Stimulated activated naive CD4-positive, alpha-beta T cell treated with Interleukin-2 at 50 U/mL for 16 hours (primary cell): ENCODE measurements at places on chromosomes 1 and 21.

GRCh38 chr1:80540596-80540995, 1260.1 kb upstream of the ADGRL2 start:
- DNase-seq = no peak

- no peak for DNase-seq
Observed at GRCh38 chr1:198809247-198809646, 170.4 kb downstream of the PTPRC start.

DNA sequence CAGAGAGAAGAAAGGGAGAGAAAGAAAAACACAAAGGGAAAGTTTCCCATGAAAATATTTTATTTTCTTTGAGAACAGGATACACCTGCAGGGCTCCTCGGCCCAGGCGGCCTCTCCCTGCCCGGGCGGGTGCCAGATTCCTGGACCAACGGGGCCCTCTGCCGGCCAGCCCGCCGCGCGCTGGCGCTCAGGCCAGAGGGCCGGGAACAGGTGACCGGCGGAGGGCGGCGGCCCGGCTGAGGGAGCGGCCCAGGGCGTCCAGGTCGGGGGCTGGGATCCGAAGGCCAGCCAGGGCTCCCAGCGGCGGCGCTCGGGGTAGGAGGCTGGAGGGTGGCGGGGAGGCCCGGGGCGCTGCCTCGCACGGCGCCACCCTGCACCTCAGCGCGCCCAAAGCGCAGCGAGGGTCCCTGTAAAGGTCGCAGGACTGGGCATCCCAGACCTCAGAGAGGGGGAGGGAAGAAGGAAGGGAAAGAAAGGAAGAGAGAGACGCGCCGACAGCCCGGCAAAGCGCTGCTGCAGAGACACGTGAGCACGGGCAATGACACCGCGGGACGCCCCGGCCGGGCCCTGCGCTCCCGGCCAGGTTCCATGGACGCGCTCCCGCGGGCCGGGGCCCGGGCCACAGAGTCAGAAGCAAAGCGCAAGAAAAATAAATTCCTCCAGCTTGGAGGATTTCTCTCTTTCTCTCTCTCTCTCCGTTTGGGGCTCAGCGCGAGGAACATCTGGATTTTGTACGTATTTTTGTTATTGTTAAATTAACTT, 927 bp downstream of the WNT9A start:
- peak; percentile 13 for DNase-seq

DNA sequence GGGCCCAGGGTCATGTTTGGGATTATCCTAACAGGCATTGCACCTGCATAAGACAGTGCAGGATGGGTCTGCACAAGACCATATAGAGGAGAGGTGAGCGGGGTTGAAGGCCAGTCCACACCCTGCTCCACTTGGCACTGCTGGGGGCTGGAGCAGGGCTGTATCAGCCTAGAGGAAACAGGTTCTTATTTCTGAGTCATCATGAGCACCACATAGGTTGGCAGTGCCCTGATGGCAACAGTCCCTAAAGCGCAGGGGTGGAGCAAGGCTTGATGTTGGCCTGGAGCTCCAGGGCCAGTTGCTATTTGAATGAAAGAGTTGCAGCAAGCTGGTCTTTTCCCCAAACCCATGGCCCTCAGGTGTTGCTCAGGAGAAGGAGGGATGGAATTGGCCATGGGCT, 29.8 kb upstream of the BMP8B start:
- no peak for DNase-seq

DNA sequence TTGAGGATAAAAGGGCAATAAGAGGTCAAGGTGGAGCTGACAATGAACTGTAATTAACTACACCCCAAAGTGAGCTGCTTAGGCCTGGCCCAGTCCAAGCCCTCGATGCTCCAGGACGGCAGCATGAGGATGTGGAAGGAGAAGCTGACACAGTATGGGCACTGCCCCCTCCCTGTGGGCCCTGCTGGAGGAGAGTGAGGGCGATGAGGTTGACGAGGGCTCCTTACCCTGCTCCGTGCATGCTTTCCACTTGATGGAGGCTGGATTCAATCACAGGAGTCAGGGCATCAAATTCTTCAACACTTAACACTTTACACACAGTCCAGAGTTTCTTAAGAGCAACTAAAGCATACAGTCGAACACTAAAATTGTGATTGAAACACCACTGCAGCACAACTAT, 32.4 kb downstream of the COA6 start:
- DNase-seq = no peak

DNA sequence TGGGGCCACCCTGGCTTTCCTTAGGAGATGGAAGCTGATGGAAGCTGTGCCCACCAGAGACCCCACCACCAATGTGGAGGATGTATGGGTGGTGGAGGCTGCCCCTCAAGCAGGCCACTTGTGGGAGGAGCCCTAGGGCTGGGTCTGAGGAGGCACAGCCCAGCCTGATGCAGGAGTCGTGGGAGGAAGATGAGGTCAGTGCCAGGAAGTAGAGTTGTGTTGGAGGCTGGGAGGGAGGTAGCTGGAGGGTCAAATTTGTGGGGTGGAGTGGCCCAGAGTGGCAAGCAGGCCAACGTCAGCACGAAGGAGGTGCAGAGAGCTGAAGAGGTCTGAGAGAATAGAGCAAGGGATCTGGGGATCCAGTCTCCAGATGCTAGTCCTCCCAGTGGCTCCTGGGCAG, 119.0 kb upstream of the USP24 start:
- DNase-seq = no peak

GRCh38 chr21:25328736-25329135, 278.5 kb downstream of the MRPL39 start:
- no peak for DNase-seq

- no peak for DNase-seq
Observed at GRCh38 chr1:197462539-197462938, 194.5 kb downstream of the CRB1 start.

GRCh38 chr1:46246548-46247435, 771 bp upstream of the RAD54L start:
- DNase-seq = peak; percentile 35

GRCh38 chr1:107529511-107530149, 388.8 kb downstream of the NTNG1 start:
- no peak for DNase-seq

DNA sequence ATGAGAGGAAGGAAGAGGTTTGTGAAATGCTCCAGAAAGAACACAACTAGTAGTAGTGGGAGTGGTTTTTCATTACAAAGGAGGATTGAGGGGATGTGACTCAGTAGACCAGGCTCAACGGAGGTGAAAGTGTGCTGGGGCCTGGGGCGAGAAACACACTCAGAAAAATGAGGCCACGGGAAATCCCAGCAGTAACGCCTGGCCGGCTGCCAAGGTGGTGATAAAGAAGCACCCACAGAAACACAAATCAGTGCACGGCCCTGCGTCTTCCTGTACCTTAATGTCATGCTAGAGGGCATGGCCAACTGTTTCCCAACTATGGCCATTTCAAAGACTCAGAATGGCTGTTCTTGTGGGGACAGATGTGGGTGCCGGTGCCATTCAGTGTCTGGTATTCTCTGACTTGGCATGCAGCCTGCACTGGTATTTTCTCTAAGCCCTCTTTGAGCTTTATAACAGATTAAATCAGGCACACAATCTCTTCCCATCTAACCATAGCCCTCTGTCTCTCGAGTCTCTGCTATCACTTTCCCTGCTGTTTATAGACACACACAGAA, 38.2 kb downstream of the URB2 start:
- peak; percentile 82 for DNase-seq

DNA sequence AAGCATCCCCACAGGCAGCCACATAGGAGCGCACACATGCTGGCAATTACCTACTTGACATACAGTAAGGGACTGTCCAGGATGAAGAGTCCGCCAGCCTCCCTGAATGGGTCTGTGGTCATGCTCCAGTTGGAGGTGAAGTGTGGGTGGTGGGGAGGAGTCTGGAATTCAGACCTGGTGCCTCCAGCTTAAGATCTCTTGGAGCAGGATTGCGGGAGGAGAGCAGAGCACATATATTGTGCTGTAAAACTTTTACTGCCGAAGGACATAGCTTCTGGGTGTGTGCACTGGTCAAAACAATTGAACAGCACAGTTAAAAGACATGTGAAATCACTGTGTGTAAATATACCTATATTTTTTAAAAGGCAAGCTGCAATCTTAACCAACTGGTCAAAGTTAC, 17.9 kb downstream of the STK40 start:
- DNase-seq = no peak

DNA sequence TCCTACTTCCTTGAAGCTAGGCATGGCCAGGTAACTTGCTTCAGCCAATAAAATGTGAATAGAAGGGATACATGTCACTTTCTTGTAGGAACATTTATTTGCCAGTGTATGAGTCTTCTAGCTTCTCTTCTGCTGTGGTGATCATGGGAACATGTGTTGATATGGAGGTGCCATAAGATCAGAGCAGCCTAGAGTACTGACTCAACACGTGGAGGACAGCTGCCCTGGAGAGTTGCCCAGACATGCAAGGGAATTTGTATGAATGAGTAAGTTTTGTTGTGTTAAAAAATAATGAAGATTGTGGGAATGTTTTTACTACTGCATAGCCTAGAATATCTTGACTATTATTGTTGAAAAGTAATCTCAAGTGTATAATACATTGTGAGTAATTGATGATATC, 502.3 kb downstream of the NUF2 start:
- DNase-seq = no peak

DNA sequence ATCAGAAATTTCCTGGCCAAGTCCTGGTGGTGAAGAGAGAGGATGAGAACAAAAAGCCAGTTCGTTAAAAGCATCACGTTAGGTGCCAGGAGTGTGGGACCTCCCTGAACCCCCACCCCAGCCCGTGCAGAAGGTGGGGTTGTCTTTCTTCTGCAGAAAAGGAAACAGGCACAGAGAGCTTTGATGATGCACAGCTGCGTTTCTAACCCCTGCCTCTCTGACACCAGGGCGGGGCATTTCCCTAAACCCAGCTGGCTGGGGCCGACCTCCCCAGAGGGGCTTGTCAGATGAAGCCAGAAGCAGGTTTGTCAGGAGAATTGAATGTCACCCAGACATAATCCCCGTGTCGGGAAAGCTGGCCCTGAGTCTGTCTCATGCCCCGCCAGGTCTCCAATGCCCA, 189.3 kb upstream of the EDN2 start:
- DNase-seq = peak; percentile 8

GRCh38 chr1:9075022-9075421, 5.6 kb upstream of the SLC2A5 start:
- DNase-seq = no peak

- DNase-seq = no peak
Observed at GRCh38 chr1:181208967-181209366, 120.5 kb downstream of the IER5 start.

DNA sequence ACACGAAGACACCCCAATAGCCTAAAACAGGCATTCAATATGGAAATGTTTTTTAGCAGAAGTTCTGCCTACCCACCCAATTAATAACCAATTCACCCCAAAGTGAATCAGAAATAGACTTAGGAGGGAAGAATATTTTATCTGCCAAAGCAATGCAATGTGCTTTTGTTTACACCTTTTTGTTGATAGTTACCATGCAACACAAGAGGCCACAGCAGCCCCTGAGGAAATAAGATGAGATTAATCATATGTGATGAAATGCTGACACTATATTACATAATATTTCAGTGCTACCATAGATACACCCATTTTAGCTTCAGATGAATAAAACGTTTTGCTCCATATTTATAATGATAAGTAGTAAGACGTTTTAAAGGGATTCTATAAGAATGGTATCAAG, 60.9 kb upstream of the RGS2 start:
- DNase-seq = no peak

DNA sequence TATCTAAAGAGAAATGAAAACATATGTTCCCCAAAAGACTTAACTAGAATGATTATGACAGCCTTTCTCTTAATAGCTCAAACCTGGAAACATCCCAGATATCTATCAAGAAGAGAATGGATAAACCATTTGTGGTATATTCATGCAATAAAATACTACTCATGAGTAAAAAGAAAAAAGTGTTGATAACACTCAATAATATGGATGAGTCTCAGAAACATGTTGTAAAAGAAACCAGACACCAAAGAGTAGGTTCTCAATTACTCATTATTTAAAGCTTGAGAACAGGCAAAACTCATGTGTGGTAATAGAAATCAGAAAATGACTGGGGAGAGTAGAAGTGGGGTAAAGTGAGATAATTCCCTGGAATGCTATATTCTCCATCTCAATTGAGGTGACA, 154.1 kb downstream of the PHTF1 start:
- no peak for DNase-seq

- DNase-seq = no peak
Observed at GRCh38 chr21:20302084-20302483, 696.1 kb upstream of the NCAM2 start.

DNA sequence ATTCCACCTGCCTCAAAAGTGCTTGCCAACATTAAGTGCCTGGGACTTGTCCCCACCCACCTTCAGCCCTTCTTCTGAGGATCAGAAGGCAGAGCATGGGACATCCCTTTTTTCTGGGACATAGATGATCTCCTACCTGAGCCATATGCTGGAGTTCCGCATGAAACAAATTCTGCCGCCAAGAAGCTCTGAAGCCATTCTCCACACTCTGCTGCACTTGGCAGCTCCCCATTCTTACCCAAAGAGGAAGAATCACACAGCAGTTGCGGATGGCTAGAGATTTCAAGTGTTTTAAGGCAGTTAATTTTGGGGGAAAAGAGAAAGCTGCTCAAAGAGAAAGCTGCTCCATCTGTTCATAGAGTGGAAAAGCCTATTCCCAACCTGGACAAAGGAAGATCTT, 197.3 kb upstream of the COA6 start:
- DNase-seq = no peak

GRCh38 chr1:27931184-27931583, 3.6 kb upstream of the SMPDL3B start:
- DNase-seq = no peak

GRCh38 chr1:203252678-203253077, 23.2 kb upstream of the CHIT1 start:
- DNase-seq = no peak

DNA sequence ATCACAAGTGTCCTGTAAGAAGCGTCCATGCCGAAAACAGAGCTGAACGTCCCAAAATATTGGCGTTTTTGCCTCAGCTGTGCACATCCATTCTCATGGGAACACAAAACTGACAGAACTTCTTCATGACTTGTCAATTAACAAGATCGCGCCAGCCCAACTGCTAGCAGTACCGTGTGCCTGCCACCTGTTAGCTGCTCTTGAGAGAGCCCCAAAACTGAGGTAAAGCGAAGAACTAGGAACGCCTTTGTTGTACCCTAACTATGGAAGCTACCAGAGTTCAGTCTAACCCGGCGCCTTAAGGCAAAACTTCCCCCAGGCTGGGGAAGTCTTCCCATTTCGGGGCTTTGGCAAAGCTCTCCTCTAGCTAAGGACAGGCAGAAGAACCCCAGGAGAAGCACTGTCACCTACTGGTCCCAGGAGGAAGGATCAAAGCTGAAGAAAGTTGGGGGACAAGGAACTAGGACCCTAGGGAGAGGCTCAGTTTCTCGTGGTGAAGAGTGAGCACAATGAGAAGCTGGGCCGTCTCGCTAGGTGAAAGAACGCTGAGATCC, 719 bp downstream of the EYA3 start:
- no peak for DNase-seq

DNA sequence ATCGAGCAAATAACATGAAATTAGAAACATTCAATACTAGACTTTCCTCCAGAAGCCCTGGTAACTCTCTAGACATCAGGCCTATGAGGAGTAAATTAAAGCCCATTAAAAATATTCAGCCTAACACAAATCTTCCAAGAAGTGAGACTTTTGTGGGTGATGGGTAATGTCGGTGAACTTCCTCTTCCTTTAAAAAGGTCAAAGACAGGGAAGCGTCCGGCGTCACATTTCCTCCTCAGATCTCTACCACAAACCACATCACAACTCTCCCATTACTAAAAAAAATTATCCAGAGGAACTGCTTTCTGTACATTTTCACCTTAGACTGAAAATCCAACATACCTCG, 1.4 kb downstream of the EIF4G3 start:
- DNase-seq = no peak
